Hematopoietic multipotent progenitor cell treated with erythropoietin and hydrocortisone succinate and interleukin-3 and kit ligand, for 8 days (in vitro differentiated cells): ENCODE measurements at places on chromosomes 13 and 19.

GRCh38 chr13:33649212-33649878 is 168.6 kb upstream of the RFC3 start:
- DNase-seq = no peak

DNA sequence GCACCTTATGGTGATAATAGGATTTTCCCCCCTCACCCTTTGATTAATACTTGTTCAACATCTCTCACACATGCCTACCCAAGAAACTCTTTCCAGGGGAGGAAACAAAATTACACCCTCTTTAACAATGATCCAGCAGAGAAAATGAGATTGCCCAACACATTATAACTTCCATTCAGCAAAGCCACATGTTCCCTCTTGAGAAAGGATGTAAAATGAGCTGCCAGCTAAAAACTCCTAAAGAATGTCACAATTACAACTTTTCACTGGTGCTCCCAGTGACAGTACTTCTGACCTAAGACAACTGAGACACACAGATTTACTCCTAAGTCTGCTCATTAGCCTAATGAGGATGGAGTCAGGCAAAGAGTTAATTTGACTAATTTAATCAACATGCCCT is 621.4 kb downstream of the DIAPH3 start:
- DNase-seq = no peak

DNA sequence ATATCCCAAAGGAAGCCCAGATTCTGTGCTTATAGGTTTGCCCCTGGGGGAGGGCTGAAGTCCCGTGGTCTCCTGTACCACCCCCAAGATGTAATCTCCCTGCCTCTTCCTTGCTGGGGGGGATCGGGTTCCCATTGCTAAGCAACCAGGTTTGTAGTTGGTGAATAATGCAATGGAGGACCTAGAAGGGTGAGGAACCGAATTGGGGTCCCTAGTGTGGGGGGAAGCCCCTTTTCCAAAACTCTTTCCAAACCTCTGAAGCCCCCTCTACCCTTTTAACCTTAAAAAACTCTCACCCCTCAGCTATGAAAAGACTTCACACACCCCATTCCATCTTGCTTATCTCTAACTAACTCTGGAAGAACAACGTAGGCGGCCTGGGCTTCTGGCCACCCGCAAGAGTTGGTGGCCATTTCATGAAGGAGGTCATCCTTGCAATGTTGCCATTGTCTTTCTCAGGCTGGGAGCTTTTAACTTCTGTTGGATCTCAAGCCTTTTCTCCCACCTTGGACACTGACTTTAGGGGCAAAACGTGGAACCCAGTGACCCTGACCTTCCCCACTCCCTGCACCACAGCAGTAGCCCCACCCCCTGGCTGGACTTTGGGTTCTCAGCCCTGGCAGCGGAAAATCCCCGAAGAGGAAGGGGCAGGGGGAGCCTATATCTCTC is 661 bp downstream of the PALM3 start:
- DNase-seq = no peak

DNA sequence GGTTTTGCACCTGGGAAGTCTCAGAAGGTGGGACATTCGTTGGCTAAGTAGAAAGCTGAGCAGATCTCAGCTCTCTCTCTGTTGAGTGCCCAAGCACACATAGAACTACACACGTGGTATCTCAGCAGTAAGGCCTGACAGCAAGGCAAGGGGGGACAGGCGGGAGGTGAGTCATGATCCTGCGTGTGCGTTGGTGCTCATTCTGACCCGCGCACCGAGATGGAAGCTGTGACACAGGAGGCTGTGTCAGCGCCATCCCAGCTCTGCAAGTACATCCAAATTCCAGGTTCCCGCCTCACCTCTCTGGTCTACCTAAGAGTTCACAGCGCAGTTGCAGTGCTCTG is 135.7 kb downstream of the USP12 start:
- no peak for DNase-seq

DNA sequence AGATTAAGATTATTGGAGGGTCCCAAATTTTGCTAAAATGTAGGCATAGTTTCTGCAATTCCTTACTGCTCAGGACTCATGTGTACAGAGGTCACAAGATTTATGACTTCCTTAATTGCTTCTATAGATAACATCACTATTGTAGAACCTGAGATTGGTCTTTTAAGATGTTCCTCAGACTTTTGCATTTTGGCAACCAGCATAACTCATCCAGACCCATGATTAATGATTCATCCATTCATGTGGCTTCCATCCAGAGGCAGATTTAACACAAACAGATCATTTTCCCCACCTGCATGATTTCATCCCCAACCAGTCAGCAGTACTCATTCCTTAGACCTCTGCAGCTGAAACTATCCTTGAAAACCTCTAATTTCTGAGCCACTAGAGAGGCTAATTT is 34.5 kb upstream of the CEACAM8 start:
- DNase-seq = no peak

- no peak for DNase-seq
Measured at GRCh38 chr13:29607465-29607864, 12.0 kb upstream of the SLC7A1 start.

- no peak for DNase-seq
Measured at GRCh38 chr19:39195755-39196154, 1.0 kb upstream of the NCCRP1 start.
